ENCODE measurements at places on chromosomes 5 and 9. TPM values are rescaled to one million over a fixed set of nuclear protein-coding genes. Genes with fewer than 3 reads are reported as not detected.

SWI5 gene
- total RNA-seq = 6.3 TPM

C5orf34 gene
- 1.3 TPM for total RNA-seq

SLCO6A1 gene
- not detected for total RNA-seq

PTTG1 gene
- total RNA-seq = 14.8 TPM

GPR107 gene
- total RNA-seq = 49.5 TPM

IGFBPL1 gene
- total RNA-seq = not detected

SPINK13 gene
- not detected for total RNA-seq

SEMA4D gene
- total RNA-seq = 354 TPM

DNA sequence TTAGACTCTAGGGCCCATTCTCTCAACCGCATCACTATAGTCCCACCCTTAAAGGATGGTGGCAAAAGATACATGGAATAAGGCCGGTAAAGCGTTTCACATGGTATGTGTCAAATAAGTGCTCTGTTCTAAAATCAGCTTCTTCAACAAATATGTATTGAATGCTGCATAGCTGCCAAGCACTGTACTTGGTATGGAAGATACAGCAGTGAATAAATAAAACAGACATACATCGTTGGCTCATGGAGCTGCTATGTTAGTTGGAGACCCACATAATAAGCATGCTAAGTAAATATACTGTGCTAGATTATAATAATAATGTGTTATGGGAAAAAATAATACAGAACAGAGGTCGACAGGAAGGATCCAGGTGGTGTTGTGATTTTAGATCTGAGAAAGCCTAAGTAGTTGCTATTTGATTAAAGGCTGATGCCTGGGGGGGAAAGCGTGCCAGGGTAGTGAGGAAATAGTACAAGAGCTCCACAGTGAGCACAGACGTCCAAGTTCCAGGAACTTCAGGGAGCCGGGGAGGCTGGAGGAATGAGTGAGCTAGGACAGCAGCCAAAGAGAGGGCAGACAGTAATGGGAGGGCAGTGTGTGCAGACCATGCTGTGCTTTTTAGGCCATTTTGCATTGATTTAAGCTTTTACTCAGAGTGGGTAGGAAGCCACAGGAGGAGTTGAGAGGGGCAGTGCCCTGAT is 93.7 kb downstream of the JAKMIP2 start:
- H3K27me3 ChIP-seq = no peaks in the 10 kb centered on the region
- no peaks in the 10 kb centered on the region for H3K4me1 ChIP-seq
- no peak for DNase-seq
- no peak overlapping the region for H3K4me3 ChIP-seq
- H3K36me3 ChIP-seq = no peaks in the 10 kb centered on the region

GRCh38 chr9:739362-739761 is 102.1 kb upstream of the DMRT1 start:
- no peak overlapping the region for H3K27ac ChIP-seq
- H3K4me1 ChIP-seq = no peaks in the 10 kb centered on the region
- no peak overlapping the region for H3K4me3 ChIP-seq

DNA sequence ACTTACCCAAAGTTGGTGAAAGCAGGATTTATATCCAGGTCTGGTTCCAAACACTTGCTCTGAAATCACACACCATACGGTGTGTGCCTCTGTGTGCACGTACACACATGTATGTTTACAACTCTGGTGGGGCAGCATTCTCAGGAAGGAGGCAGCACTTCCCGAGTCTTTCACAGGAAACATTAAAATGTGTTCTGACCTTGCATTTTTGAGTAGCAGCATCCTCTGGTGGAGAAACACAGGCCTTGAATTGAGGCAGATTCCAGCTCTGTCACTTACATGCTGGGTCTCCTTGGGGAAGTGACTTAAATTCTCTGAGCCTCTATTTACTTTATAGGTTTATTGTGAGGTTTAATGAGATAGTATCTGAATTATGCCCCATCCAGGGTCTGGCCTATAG is 126.4 kb downstream of the RGS3 start:
- H3K27me3 ChIP-seq = no peaks in the 10 kb centered on the region
- DNase-seq = no peak
- H3K4me3 ChIP-seq = no peak overlapping the region

DNA sequence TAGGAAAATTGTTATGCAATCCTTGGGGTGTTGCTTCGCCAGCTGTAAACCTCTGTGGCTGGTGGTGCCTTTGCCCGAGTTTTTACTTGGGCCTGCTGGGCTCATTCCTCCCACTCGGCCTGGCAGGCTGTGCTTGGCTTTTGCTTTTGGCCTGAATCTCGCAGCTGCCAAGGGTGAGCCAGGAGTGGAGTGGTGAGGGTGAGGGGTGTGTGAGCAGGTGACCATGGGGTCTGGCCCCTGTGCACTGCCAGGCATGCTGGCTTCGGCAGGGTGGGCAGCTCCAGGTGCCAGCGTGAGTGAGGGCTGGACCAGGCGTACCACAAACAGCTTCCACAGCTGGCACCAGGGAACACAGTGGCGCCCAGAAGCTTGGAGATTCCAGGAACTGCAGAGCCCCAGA is 12.6 kb upstream of the DHFR start:
- no peaks in the 10 kb centered on the region for H3K27me3 ChIP-seq
- no peak for DNase-seq
- H3K4me1 ChIP-seq = peaks cover 3% of the 10 kb centered on the region

- no peak for DNase-seq
- H3K4me1 ChIP-seq = no peaks in the 10 kb centered on the region
- peaks cover 6% of the 10 kb centered on the region for H3K27me3 ChIP-seq
- no peak overlapping the region for H3K4me3 ChIP-seq
- H3K27ac ChIP-seq = no peak overlapping the region
- no peaks in the 10 kb centered on the region for H3K36me3 ChIP-seq
Measured at GRCh38 chr5:110769000-110769681, 30.3 kb downstream of the SLC25A46 start.

DNA sequence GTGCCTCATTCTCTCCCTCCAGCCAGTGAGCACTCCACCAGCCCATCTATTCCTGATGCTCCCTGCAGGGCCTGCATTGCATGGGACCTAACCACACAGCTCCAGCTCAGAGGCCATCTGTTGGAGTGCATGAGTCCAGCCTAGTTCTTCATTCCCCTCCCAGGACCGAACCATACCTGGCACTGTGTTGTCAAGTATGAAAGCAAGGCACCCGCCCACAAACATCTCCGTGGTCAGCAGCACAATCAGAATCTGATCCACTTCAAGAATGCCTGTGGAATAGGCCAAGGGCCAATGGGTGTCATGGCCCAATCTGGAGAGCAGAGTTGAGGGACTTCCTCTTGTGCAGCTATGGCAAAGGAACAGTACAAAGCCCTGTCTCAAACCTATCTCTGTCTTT is 5.9 kb downstream of the SLC23A1 start:
- DNase-seq = no peak
- H3K27ac ChIP-seq = no peak overlapping the region
- no peak overlapping the region for H3K4me3 ChIP-seq
- H3K4me1 ChIP-seq = no peaks in the 10 kb centered on the region
- H3K27me3 ChIP-seq = no peaks in the 10 kb centered on the region

- no peaks in the 10 kb centered on the region for H3K27me3 ChIP-seq
- H3K4me3 ChIP-seq = no peak overlapping the region
- H3K36me3 ChIP-seq = no peaks in the 10 kb centered on the region
Measured at GRCh38 chr5:171579976-171580411, 160.5 kb downstream of the FGF18 start.

DNA sequence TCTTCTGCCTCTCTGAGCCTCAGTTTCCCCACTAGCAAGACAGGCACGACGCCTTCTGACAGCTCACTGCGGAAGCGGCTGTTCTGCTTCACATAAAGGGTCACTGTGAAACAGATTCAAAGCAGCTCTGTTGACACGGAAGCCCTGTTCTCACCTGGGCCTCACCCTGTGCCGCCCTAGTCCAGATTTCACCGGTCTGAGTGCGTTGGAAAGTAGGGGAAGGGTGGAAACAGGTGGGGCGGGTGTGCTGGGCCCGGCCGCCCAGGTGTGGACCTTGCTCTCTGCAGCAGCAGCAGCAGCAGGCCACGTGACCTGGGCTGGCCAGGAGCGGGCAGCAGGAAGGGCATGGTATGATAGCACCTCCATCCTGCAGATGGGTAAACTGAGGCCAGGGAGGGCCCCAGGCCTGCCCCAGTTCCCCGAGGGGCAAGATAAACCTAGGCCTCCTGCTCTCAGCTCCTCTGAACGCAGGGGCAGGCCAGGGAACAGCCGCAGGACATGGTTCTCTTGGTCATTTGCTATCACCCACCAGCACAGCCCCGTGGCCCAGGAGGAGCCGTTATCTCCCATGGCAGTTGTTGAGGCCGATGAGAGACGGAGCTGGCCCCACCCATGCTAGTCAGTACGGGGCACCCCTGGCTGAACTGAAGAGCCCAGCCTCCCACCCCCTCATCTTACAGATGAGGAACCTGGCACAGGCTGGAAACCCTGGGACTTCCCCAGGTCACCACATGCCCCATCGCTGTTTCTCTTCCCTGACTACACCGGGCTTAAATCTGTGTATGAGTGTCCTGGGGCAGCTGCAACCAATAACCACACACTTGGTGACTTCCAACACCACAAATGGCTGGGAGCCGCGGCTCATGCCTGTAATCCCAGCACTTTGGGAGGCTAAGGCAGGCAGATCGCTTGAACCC is 12.1 kb downstream of the PTGES2 start:
- H3K4me1 ChIP-seq = peaks cover 27% of the 10 kb centered on the region
- no peak overlapping the region for H3K4me3 ChIP-seq
- no peaks in the 10 kb centered on the region for H3K27me3 ChIP-seq
- peaks cover 7% of the 10 kb centered on the region for H3K36me3 ChIP-seq

- DNase-seq = no peak
- H3K4me1 ChIP-seq = peaks cover 11% of the 10 kb centered on the region
- peaks cover 18% of the 10 kb centered on the region for H3K27me3 ChIP-seq
- H3K4me3 ChIP-seq = peak overlapping the region; percentile 23
- no peaks in the 10 kb centered on the region for H3K36me3 ChIP-seq
Measured at GRCh38 chr5:73625372-73625943, 538 bp upstream of the ARHGEF28 start.
